ENCODE measurements at places on chromosomes 7 and 10.
A peak's percentile ranks its signal among the peaks of the same experiment; 100 is the strongest.

DNA sequence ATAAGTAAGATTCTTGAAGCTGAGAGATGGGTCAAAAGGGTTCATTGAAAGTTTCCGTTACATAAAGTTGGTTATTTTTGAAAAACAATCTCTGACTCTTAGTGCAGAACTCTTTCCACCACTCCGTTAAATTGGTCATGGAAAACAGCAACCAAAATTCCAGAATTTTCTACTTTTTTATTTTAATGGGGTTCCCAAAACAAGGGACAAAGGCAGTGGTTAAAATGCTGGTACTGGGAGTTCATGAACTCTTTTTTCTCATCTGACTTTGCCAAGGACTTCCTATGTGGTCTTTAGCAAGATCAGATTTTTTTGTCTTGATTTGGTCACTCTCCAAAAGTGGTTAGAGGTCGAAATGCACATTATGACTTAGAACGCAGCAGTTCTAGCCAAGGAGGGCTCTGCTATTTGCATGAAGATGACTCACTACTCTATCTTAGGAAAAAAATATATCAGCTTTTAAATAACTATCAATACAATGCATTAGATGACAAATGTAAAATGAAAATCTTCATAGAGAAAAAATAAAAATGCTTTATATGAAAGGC, 145.7 kb downstream of the REEP3 start:
- DNase-seq = no peak

DNA sequence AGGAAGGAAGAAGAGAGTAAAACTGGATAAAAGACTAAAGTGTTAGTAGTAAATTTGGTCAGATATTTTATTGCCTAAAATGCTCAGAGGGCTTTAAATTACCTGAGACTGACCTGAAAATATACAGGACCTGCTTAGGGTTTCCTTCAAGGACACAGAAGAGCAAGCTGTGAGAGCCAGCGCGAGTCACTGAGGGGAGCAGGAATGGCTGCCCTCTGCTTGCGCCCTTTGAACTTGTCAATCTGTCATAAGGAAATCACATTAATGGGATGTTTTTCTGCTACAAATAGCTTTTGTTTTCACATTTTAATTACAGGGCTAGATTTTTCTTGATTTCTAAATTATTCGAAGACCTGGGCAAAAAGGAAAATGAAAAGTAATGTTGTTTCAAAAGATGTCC, 26.9 kb downstream of the DNAJB9 start:
- no peak for DNase-seq

GRCh38 chr10:126101736-126102135, 205.4 kb downstream of the FANK1 start:
- no peak for DNase-seq

DNA sequence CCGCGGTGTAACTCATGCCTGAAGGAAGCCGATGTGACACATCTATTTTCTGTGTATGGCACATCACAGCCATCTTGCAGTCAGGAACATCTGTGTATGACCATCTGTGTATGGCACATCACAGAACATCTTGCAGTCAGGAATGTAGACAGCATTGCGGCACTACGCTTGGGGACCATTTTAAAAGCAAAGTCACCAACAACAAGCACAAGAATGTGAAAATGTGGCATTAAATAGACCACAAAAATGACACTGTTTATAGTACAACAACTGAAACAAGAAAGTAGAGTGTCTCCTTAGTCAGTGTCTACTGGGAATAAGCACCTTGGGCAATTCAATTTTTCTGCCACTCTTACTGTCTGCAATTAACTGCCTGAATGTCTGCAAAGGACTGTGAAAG, 124.4 kb downstream of the HGF start:
- no peak for DNase-seq

DNA sequence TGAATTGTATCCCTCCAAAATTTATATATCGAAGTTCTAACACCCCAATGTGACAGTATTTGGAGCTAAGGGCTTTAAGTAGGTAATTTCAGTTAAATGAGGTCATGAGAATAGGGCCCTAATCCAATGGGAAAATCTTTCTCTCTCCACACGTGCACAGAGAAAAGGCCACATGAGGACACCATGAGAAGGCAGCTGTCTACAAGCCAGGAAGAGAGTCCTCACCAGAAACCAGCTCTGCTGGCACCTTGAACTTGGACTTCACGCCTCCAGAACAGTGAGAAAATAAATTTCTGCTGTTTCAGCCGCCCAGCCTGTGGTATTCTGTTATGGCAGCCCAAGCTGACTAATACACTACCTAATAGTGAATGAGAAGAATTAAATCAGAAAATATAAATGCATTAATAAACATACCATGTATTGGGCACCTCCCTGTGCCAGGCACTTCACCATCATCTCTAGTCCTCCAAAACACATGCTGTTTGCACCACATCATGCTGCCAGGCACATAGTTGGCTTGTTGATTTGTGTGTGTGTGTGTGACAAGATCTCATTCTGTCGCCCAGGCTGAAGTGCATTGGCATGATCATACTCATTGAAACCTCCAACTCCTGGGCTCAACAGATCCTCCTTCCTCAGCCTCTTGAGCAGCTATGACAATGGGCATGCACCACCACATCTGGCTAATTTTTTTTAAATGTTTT, 9.1 kb upstream of the TOMM7 start:
- DNase-seq = no peak

- peak; percentile 31 for DNase-seq
Measured at GRCh38 chr7:816751-817671, 15.3 kb upstream of the SUN1 start.

DNA sequence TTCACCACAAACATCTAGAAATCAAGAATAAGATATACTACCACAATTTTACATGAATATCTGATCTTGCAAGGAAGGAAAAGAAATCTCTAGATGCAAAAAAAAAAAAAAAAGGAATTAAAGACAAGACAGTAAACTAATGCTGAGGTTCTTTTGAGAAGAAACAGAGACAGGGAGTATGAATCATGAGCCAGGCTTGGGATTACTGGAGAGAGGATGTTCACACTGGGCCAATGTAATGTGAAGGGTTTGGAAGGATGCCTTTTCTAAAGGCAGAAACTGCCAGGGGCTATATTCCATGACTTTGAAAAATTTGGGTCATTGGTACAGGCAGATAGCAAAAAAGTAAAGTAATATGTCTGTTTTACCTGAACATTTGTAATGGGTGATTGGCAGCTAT, 573.0 kb upstream of the IGFBP3 start:
- DNase-seq = no peak

GRCh38 chr7:22997871-22998518, 15.9 kb downstream of the HYCC1 start:
- DNase-seq = no peak

GRCh38 chr7:4866528-4867496, 5.0 kb upstream of the PAPOLB start:
- DNase-seq = no peak

- DNase-seq = no peak
Measured at GRCh38 chr10:131891196-131891928, 9.4 kb upstream of the PPP2R2D start.

- DNase-seq = no peak
Measured at GRCh38 chr10:48458662-48459048, 146.2 kb downstream of the ARHGAP22 start.

DNA sequence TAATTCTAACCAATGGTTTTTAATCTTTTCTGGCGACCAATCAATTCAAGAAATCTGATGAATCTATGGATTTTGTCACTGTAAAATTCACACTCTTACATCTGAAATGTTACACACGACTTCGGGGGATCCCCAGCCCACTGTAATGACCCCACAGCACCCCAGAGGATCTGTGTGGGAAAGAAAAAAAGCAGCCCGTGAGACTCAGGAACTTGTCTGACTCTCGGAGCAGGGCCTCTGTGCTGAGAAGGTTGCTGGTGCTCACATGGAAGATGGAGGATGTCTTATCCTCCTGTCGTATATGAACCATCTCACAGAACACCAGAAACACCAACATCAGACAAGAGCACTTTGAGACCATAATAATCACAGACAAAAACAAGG, 228.4 kb upstream of the INHBA start:
- no peak for DNase-seq

DNA sequence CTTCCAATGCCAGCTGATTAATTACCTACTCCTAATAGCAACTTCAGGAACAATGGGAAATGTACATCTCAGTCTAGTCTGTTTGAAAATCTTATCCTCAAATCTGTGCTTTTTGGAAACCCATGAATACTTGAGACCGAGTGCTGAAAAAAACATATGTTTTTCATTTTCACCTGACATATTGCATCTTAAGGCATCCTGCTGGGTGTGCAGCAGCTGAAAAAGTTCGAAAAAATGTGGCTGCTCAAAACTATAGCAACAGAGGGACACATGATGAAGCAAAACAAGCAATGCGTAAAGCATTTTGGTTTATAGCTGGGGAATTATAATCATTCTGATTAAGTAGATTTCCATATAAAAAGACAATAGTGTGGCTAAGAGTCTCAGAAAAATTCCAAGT, 218.0 kb downstream of the CREB5 start:
- DNase-seq = no peak

DNA sequence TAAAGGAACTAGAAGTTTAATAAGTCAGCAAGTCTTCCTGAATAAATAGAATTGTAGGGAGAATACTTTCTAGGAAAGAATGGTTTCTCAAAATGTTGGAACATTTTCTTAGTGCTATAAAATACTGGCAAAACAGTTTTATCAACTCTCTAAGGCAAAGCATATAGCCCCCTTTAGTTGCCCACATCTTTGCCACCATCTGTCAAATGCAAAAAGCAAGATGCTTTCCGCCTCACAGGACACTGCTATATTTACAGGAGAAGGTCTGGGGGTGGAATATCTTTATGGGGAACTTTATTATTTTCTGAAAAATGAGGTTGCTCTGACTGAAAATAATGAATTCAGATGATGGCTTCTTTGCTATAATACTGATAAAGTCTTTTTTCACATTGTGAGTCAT, 78.3 kb downstream of the SVOPL start:
- no peak for DNase-seq

- no peak for DNase-seq
Measured at GRCh38 chr7:111096997-111097396, 6.1 kb downstream of the LRRN3 start.

GRCh38 chr7:356691-357462, 66.9 kb downstream of the FOXL3 start:
- no peak for DNase-seq

GRCh38 chr7:155576416-155576815, 30.1 kb upstream of the CNPY1 start:
- DNase-seq = no peak

- no peak for DNase-seq
Measured at GRCh38 chr10:47366731-47367460, 17.2 kb downstream of the ZNF488 start.

DNA sequence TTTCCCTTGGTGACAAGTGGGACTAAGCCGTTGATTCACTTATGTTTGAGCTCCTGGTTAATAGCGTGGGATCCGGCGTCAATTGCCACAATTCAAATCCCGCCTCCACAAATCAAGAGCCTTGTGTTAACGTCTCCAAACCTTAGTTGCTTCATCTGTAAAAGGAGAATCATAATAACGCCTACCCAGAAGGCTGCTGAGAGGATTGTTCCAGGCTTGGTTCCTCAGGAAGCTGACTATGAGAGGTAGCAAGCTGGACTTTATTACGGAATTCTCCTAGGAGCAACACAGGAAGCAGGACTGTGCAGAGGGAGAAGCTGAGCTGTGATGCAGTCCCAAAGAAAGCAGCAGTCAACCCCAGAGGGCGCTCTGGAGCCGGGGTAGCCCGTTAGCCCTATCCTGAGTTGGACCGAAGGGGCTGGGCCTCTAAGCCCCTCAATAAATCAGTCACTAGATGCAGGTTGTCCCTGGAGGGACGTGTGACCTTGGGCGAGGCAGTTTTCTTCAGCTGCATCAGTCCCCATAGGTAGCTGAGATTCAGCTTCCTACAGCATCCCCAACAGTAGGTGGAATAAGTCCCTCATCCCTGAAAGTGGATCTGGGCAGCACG, 6.9 kb upstream of the BAG3 start:
- no peak for DNase-seq

DNA sequence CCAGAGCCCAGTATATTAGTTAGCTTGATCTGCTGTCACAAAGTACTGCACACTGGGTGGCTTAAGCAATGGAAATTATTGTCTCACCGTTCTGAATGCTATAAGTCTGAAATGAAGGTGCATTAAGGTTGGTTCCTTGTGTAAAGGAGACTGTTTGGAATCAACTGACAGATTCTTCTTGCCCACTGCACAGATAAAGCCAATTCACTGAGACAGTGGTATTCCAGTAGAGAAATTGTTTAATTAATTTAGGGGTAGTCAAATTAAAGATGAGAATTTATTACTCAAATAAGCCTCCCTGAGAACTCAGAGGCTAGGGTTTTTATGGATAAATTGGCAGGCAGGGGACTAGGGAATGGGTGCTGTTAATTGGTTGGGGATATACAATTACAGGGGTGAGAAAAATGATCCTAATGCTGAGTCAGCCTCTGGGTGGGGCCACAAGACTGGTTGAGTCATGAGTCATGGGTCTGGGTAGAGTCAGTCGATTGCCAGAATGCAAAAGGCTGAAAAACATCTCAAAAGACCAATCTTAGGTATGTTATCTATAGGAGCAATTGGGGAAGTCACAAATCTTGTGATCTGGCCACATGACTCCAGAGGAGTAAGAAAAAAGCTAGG, 23.5 kb upstream of the SAMD9L start:
- no peak for DNase-seq

DNA sequence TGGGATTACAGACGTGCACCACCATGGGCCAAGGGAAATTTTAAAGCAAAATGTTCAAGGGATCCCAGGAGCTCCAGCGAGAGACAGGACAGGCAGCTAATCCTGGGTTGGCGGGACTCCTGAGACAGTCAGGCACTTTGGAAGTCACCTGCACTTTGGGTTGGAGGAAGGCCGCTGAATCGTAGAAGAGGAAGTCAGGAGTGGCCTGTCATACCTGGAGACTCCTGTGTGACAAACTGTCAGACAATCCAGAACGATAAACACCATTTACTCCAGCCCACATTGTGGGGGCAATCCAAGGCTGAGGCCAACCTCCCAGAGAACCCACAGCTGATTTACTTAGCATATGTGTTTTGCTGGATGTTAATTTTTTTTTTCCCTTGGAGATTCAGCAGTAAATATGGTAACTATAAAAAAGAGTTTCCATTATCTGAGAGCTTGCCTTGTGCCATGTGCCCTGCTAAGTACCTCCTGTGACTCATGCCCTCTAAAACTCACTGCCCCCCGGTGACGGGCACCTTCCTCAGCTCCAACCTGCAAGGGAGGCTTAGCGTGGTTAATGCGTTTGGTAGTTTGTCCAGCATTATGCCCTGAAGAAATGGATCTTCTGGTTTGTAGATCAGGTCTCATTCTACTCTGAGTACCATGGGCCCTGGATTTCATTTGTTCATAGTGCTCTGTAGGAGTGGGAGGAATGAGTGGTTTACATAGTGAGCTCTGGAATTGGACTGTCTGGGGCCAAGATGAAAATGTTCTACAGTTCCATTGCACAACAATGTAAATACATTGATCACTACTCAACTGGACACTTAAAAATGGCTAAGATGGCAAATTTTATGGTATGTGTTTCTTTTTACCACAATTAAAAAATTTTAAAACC, 50.9 kb downstream of the ICA1 start:
- no peak for DNase-seq

- DNase-seq = no peak
Measured at GRCh38 chr7:25656581-25657026, 428.3 kb upstream of the NPVF start.

- peak; percentile 36 for DNase-seq
Measured at GRCh38 chr10:43781480-43782361, 133.0 kb upstream of the ZNF32 start.

GRCh38 chr7:23337374-23337773, 38.2 kb downstream of the MALSU1 start:
- DNase-seq = no peak

GRCh38 chr7:121530227-121531174, 134.4 kb upstream of the FAM3C start:
- DNase-seq = peak; percentile 31

- no peak for DNase-seq
Measured at GRCh38 chr7:144011458-144012230, 11.5 kb downstream of the OR6B1 start.
